ENCODE measurements at places on chromosomes 16 and 17.
A peak's percentile ranks its signal among the peaks of the same experiment; 100 is the strongest.

DNA sequence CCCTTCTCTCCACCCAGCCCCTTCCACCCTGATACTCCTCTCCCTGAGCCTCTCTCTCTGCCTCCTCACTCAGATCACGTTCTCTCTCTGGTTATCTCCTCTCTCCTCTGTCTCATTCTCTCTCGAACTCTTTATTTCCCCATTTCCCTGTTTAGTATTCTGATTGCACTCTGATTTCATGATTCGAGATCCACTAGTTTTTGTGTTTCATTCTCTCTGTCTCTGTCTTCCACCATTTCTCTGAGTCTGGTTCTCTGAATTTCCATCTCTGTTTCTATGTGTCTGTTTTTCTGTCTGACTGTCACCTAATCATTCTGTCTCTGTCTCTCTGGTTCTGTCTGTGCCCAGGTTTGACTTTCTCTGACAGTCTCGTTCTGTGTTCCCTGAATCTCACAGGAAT lies 2.0 kb downstream of the SEZ6L2 start:
- no peak for DNase-seq

DNA sequence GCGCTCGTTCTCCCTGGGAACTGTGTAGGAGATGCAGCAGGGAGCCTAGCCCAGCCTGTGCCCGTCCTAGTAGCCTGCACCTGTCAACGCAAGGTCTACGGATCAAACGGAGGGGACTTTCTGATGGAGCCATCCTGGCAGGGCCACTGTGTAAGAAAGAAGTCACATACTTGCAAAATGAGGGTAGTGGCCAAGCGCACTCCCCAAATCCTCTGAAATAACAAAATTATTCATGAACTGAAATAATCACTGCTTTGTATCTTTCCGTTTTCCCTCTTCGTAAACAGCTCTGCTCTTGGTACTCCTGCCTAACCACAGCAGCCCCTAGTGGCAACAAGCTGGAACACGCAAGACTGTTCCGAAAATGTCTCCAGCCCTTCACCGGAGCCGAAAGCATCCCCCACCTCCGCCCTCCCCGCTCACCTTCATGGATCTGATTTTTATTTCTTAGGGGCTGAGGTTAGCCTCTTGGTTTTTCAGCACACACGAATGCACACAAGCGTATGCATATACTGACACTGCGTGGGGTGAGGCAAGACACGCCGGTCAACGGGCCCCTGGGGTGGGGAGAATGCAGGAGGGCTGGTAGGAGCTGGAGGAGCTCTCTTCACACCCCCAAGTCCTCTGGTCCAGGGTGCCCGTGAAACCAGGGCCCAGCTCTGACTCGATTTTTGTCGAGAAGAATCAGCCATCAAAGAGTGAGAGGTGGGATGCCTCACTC lies 100.8 kb downstream of the ABCC12 start:
- DNase-seq = peak; percentile 14

DNA sequence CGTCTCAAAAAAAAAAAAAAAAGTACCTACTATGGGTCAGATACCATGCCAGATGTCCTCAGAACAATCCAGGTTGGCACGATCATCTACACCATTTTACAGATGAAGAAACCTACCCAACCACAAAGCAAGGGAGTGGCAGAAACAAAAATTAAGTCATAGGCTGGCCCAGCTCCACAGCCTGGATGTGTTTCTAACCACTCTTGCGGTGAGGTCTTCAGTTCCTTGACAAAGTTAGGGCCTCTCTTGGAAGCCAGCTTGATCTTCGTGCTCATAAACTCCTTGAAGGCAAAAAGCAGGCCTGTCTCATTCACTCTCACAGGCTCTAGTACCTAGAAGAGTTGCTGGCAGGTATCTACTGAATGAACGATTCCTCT lies 6.2 kb downstream of the GGA2 start:
- peak; percentile 16 for DNase-seq

DNA sequence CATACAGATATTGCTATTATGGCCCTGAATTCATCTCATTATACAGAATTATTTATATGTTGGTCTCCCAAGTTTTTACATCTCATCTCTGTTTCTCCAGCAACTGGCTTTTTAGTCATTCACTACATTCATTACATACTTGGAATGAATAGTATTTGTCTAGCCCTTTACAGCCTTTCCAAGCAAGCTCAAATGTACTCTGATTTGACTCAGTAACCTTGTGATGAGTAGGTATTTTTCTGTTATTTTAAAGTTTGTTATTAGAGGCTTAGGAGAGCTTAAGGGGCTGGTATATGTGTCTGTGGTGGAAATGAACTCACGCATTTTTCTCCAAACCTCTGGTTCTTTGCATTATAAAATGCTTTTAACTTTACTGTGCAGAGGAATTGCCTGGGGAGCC lies 224.7 kb downstream of the SNX29 start:
- no peak for DNase-seq

- DNase-seq = peak; percentile 7
Observed at GRCh38 chr16:9033125-9033830, 58.2 kb upstream of the HAPSTR1 start.

GRCh38 chr17:81396722-81397313 lies 1.6 kb downstream of the BAHCC1 start:
- no peak for DNase-seq

DNA sequence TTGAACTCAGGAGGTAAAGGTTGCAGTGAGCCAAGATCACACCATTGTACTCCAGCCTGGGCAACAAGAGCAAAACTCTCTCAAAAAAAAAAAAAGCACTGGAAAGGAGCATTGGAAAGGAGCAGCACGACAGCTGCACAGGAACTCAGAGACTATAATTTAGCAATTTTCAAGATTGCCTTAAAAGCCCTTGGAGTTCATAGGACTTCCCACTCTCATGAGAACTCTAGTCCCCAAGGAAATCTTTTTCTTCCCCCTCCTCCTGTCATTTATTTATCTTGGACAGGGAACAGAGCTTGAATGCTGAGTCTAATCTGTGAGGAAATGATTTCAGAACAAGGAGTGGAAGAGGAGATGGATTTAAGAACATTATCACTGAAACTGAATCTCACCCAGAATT lies 69.0 kb downstream of the PLXDC1 start:
- DNase-seq = no peak

GRCh38 chr17:75153780-75154194 lies 525 bp downstream of the JPT1 start:
- DNase-seq = no peak

DNA sequence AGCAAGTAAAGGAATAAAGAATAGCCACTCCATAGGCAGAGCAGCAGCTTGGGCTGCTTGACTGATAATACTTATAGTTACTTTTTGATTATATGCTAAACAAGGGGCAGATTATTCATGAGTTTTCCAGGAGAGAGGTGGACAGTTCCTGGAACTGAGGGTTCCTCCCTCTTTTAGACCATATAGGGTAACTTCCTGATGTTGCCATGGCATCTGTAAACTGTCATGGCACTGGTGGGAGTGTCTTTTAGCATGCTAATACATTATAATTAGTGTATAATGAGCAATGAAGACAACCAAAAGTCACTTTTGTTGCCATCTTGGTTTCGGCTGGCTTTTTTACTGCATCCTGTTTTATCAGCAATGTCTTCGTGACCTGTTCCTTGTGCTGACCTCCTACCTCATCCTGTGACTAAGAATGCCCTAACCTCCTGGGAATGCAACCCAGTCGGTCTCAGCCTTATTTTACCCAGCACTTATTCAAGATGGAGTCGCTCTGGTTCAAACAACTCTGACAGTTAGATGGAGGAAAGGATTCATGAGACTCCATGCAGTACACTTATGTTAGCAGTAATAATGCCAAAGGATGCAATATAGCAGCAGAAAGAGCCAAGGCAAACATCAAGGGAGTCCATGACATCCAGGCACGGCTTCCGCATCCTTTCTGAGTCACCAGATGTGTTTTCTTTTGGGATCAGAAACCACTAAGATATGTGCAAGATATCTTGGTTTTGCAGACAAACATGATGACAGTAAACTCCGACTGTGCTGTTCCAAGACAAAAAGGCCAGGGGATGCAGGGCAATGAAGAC lies 55.8 kb upstream of the B4GALNT2 start:
- DNase-seq = no peak

DNA sequence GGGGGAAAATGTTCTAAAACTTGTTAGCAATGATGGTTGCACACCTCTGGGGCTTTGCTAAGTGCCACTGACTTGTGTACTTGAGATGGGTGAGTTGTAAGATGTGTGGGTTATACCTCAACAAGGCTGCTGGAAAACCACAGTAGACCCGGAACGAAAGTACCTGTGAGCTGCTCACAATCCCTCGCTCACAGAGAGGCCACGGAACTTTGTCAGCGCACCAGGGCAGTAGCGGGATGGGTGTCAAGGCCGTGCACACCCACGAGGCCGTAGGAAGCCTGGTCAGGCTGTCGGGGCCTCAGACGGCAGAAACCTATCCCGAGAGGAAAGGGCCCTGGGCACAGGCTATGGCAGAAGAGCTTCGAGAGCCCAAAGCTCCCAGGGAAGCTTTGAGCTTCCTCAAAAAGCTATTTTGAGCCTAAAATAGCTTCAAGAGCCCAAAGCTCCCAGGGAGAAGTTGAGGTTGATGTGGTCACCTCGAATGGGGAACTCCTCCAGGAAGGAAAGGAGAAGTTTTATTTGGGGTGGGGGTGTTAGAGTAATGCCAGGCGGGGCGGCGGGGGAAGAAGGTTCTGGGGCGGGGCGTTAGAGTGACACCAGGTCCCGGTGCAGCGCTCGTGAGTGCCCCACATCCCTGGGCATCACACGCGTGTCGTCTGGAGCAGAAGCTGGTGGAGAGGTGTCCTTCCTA lies 19.0 kb downstream of the CBFA2T3 start:
- peak; percentile 43 for DNase-seq

GRCh38 chr17:16048811-16049449 lies 49.3 kb downstream of the TTC19 start:
- no peak for DNase-seq

- DNase-seq = no peak
Observed at GRCh38 chr16:70610273-70611223, 35.8 kb upstream of the IL34 start.

DNA sequence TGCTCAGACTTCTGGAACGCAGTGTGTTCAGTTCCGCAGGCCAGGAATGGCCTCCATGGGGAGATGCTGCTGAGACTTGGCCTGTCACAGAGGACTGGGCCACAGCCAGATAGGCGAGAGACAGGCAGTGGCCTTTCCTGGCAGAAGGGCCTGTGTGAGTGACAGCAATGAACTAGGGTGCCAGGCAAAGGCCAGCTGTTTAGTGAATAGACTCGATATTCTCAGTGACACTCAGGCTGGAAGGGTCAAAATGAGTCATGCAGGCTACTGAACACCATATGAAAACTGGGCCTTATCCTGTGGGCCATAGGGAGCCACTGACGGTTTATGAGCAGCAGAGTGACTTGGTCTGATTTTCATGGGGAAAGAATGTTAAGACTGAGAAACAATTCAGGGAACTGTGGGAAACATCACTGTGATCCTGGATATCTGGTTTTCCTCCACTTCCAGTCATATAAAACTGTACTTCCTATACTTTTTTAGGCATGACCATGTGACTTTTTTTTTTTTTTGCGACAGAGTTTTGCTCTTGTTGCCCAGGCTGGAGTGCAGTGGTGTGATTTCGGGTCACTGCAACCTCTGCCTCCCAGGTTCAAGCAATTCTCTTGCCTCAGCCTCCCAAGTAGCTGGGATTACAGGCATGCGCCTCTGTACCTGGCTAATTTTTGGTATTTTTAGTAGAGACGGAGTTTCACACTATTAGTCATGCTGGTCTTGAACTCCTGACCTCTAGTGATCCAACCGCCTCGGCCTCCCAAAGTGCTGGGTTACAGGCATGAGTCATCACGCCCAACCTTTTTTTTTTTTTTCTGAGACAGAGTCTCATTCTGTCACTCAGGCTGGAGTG lies 5.2 kb upstream of the NUBP1 start:
- peak; percentile 66 for DNase-seq

GRCh38 chr17:56624309-56624708 lies 30.8 kb downstream of the NOG start:
- no peak for DNase-seq

DNA sequence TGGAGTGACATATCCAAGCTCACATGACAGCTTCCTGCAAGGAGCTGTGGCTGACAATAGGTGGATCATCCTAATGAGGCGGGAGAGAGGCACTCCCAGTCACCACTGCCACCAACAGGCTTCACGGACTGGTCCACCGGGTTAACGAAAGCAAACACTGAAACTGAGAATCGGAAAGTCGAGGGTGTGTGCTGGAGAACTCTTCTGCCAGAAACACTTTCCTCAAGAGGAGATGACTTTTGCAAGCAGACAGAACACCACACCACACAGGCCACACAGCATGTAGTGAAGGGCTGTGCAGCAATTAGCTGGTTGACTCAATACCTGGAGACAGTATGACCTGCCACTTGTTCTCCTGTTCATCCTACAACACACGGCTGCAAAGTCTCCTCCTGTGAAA lies 53.0 kb upstream of the DNAJA2 start:
- no peak for DNase-seq

All from CD4-positive, alpha-beta T cell treated with Interleukin-4 for 1 hour (primary cell).